ENCODE measurements at places on chromosomes 3 and 15. TPM values are rescaled to one million over a fixed set of nuclear protein-coding genes. Genes with fewer than 3 reads are reported as not detected.

HHATL gene
- total RNA-seq: 0.31 TPM

ZNF592 gene
- total RNA-seq: 20.5 TPM

CACNA2D2 gene
- 0.42 TPM for total RNA-seq

GASK1A gene
- total RNA-seq: not detected

TRNT1 gene
- 30.3 TPM for total RNA-seq

ULK3 gene
- total RNA-seq: 34.1 TPM

ARL14 gene
- total RNA-seq: 0.56 TPM

Measured in A549 treated with GW870086 at 1 μM for 4 hours (cell line).